ENCODE measurements at places on chromosomes 1 and 21. TPM values are rescaled to one million over a fixed set of nuclear protein-coding genes. Genes with fewer than 3 reads are reported as not detected.
A peak's percentile ranks its signal among the peaks of the same experiment; 100 is the strongest.

GRCh38 chr1:193520472-193520871, 334.1 kb upstream of the B3GALT2 start:
- no peak for DNase-seq
- H3K27ac ChIP-seq: no peak overlapping the region
- no peaks in the 10 kb centered on the region for H3K4me1 ChIP-seq
- H3K27me3 ChIP-seq: no peaks in the 10 kb centered on the region
- no peak overlapping the region for H3K4me3 ChIP-seq
- H3K36me3 ChIP-seq: no peaks in the 10 kb centered on the region

DNA sequence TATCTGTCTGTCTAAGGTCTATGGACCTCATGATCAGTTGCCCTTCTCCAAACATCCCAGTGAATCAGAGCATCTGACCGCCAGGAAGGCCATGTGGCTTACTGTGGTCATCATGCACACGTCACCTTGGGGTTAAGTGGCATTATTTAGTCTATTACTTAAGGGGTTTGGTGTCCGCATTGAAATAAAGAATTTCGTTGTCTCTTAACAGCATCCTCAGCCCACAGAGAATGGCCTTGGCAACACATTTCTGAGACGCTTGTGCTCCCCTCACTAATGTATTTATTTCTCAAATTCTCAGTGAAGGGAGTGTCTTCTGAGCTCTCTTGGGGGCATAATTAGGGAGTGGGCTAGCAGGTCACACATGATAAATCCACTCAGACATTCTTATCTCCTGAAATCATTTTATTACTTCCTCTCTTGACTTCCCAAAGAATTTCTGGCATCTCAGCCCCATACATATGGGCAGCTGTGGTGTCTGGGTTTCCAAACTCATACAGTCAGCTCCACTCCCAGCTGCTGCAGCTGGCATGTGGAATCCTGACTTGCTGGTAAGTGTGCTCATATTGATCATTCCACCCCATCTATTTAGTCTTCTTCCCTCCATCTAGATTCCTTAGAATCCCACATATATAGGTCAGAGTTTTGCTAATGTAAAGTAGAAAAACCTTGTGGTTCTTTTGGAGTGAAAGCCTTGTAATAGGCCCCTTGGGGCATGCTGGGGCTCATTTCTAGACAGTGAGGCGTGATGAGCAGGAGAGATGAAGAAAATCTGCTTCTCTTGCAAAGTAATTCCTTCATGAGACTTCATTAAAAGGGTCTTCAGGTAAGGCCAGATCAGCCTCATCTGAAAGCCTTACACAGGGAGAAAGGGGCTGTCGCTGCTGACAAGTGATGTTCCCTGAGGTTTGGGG, 110.5 kb downstream of the HHAT start:
- H3K4me1 ChIP-seq: peaks cover 6% of the 10 kb centered on the region
- H3K4me3 ChIP-seq: no peak overlapping the region
- peak; percentile 49 for DNase-seq
- H3K36me3 ChIP-seq: no peaks in the 10 kb centered on the region

DNA sequence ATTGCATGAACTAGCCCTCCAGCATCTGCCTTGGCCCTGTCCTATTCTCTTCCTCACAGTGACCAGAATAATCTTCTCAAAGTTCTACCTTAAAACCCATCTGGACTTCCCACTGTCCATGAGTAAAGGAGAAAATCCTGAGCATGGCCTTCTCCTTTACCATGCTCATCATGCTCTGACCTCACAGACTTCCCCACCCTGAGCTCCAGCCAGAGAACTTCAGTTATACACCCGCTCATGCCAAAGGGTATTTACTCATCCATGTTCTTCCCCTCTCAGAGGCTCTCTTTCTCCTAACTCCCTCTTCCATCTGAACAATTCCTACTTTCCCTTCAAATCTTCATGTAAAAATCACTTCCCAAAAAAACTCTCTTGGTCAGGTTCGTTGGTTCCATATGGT, 188.4 kb downstream of the SETD4 start:
- no peaks in the 10 kb centered on the region for H3K4me1 ChIP-seq
- H3K27me3 ChIP-seq: no peaks in the 10 kb centered on the region
- no peak for DNase-seq
- no peak overlapping the region for H3K4me3 ChIP-seq
- H3K36me3 ChIP-seq: no peaks in the 10 kb centered on the region

DNA sequence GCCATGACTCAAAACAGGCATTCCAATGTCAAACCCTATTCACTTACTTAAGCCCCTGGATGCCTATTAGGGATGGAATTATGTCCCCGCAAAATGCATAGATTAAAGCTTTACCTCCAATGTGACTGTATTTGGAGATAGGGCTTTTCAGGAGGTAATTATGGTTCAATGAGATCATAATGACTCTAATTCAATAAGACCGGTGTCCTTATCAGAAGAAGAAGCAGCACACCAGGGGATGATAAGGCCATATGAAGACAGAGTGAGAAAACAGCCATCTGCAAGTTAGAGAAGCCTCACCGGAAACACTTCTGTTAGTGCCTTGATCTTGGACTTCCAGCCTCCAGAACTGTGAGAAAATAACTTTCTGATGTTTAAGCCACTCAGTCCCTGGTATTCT, 1131.8 kb upstream of the TMPRSS15 start:
- DNase-seq: no peak
- H3K36me3 ChIP-seq: no peaks in the 10 kb centered on the region
- no peaks in the 10 kb centered on the region for H3K27me3 ChIP-seq
- H3K4me1 ChIP-seq: no peaks in the 10 kb centered on the region

Gene CLCA1
- total RNA-seq: not detected

Gene KIAA0040
- total RNA-seq: under 0.01 TPM

DNA sequence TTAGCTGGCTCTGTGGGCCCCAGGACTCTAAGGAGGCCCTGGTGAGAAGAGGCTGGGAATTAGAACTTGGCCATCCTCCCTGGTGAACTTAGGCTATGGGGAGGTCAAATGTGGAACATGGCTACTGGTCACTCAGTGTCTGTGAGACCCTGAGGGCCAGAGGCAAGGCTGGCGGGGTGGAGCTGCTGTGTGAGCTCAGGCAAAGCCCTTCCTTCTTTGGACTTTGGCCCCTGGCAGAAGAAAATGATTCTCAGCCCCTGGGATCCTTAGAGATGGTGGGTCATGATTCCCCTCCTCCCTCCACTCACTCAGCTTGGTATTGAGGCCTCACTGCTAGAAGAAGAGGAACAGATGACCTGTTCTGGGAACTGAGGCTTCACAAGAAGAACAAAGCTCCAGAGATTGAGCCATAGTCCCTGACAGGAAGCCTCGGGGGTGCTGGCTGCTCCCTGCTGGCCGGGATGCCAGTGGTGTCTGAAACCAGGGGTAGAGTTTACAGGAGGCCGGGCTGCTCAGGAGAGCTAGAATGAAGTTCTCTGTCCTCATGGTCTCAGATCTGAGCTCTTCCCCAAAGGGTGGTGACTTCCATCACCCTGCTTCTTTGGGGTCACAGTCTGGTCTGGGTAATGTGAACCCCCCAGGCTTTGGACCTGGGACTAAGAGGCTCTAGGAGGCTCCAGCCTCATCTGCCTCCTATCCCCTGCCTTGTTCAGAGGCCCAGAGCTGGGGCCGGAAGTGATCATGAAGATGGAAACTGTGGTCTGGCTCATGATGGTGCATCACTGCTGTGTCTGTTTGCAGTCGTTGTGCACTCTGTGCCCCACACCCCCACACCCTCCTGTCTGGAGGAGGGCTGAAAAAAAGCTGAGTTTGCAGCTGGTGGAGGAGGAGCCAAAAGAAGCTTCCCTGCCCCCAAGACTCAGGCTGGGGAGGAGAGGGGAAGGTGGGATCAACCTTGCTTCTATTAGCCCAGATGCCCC, 905 bp downstream of the BTBD19 start:
- H3K27ac ChIP-seq: peak overlapping the region; percentile 100
- peaks cover 31% of the 10 kb centered on the region for H3K36me3 ChIP-seq
- peak overlapping the region; percentile 47 for H3K4me3 ChIP-seq
- peaks cover 64% of the 10 kb centered on the region for H3K4me1 ChIP-seq
- DNase-seq: peak; percentile 86
- H3K27me3 ChIP-seq: no peaks in the 10 kb centered on the region

Gene PLEKHO1
- total RNA-seq: 65.6 TPM
